Muscle of arm (tissue), 14 donors: ENCODE measurements at places on chromosomes 1 and 21. TPM values are rescaled to one million over a fixed set of nuclear protein-coding genes. Genes with fewer than 3 reads are reported as not detected.
A peak's percentile ranks its signal among the peaks of the same experiment; 100 is the strongest.

SYT14 gene
- polyA plus RNA-seq = not detected

LINGO4 gene
- polyA plus RNA-seq = 0.45 TPM

OR2L8 gene
- not detected for polyA plus RNA-seq

PYHIN1 gene
- polyA plus RNA-seq = 0.27 TPM

DNA sequence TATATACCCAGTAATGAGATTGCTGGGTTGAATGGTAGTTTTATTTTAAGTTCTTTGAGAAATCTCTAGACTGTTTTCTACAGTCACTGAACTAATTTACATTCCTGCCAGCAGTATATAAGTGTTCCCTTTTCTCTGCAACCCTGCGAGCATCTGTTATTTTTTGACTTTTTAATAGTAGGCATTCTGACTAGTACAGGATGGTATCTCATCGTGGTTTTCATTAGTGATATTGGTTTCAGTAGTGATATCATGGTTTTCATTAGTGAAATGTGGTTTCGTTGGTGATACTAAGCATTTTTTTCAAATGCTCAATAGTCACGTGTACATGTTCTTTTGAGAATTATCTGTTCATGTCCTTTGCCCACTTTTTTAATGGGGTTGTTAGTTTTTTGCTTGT lies 316.8 kb downstream of the PTBP2 start:
- DNase-seq = no peak

DNA sequence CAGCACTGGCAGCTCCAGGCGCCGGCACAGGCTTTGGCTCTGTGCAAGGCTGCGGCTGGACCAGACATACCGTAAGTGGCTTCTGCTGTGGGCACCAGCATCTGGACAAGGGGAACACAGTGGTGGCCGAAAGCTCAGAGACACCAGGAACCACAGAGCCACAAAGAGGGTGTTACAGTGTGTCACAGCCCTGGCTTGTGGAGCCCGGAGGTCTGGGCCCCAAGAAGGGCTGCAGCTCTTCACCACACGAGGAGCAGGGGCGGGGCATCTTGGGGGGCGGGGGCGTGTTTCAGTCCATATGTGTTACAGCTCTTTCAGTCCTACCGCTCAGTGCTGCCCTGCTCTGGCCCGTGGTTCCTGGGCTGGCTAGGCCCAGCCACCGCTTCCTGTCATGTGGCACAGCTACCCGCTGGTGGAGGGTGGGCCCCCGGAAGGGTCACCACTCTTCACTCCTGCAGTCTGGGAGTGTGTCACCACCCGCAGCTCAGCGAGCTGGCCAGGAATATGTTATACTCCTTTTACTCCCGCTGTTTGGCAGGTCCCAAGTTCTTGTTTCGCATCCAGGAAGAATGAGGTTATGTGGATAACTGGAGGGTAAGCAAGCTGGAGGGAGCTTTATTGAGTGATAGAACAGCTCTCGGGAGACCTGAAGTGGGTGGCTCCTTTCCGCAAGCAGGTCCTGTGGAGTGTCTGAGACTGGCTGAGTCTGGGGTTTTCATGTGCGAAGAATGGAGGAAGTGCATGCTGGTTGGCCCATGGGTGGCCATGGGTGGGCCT lies 3.3 kb upstream of the LSM10 start:
- peak; percentile 49 for DNase-seq

DNA sequence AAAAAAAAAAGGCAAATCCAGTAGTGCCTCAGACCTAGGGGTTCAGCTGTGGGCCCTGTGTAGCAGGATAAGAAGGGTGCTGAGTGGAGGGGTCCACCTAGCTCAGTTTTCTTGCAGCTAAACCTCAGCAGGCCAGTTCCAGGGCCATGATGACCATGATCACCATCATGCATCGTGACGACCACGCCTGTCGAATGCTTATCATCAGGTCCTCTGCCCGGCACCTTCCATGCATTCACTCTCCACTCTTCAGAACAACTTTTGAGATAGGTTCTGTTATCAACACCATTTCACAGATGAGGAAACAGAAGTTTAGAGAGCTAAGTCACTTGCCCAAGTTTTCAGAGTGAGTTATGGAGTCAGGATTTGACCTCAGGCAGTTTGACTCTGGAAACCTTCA lies 54.9 kb downstream of the ACBD3 start:
- DNase-seq = no peak

DNA sequence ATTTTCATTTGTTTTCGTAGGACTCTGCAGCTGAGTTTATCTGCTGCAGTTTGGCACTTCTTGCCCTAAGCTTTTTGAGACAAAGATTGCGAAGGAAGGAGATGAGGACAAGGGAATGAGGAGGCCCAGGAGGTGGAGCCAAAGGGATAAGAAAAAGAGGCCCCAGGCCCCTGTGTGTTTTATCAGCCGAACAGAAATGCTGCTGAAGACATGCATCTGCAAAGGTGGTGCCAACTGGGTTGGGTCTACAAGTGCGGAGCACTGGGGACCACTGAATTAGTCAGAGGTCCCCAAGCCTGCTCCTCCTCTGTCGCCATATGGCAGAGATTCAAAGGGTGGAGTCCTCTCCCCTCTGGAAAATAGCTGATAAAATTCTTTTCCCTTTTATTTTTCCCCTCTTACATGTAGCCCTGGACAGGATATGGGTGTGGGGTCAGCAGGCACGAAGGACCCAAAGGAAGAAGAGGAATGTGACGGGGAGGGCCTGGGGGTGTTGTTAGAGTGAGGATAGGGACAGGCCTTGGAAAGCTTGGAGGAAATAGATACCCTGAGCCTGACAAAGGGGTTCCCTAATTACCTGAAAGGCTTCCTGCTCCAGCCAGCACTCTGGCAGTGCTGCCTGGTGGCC lies 2.7 kb downstream of the CD34 start:
- DNase-seq = no peak

DNA sequence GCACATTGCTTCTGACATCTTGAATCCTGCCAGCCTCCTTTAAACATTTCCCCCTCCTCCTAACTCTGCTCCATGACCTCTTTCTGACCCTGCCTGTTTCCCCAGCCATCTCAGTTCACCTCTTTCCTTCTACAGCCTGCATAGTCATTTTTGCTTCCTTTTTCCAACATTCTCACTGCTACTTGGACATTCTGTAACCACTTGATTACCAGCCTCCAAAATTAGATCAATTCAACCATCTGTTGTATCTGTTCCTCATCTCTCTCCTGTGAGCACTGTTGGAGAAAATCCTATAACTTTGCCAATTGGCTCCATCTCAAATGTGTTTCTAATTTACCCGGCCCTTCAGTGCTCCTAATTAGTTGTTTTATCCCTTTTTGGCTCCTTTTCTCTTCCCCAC lies 27.5 kb upstream of the GPR88 start:
- no peak for DNase-seq

GRCh38 chr21:46376856-46377453 lies 53.0 kb downstream of the PCNT start:
- DNase-seq = no peak

DNA sequence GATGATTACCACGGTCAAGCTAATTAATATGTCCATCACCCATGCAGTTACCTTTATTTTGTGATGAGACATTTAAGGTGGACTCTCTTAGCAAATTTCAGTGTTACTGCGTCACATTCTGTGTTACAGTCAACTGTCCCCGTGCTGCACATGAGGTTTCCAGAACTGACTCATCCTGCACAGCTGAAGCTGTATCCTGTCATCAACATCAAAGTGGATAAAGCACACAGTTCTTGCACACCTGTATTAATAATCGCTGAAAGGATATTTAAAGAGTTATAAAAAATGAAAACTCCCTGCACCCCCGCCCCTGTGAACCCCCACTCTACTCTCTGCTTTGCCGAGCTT lies 3.4 kb upstream of the KRTAP10-5 start:
- no peak for DNase-seq

DNA sequence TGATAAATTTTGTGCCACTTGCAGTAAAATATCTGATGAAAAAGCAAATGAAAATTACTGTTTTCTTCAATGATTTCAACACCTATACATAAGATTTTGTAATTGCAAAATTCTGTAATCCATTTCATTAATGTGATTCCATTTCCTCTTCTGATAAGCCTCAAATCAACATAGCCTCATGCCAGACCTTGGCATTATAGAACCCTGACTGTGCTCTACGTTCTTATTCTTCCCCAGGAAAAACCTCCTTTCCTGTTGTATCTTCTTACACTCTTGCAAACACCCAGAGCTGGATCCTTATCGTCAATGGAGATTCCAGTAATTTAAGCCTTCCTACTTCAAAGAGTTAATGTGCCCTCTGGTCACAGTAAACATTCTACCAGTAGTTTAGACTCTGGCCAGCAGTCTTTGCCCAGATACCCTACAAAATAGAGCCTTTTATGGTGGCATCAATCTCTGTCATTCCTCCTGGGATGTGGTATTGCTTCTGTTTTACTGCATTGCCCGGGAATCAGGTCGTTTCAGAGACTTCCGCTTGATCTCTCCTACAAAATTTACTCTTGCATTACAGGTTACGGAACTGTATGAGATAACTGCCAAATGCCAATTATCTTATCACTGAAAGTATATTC lies 48.5 kb upstream of the CHRM3 start:
- no peak for DNase-seq

DNA sequence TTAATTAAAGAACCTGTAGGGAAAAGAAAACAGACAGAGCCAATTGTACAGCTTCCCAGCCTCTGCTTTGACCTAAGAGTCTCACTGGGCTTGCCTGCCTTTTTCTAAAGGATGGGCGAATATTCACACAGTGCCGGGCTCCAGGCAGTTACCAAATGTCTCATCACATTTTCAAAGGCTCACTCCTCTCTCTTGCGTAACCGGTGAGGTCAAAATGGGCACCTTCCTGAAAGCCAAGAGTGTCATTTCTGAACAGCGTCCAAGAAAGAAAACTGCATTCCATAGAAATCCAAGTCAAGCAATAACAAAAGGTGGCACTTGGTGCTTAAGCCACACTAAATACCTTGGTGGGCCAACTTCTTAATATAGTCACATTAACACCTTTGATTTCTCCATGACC lies 710 bp upstream of the PALMD start:
- no peak for DNase-seq

- no peak for DNase-seq
These were observed 252.4 kb downstream of the TOMM20 start for GRCh38 chr1:234875953-234876855.

GRCh38 chr1:110348771-110349170 lies 9.6 kb downstream of the RBM15 start:
- no peak for DNase-seq

- DNase-seq = peak; percentile 45
These were observed at the start of gene CHRM3 for GRCh38 chr1:239386453-239387303. TSS of gene CHRM3 (plus strand) at chr1:239386568. CDS start at chr1:239907452, 520,884 bp downstream.

DNA sequence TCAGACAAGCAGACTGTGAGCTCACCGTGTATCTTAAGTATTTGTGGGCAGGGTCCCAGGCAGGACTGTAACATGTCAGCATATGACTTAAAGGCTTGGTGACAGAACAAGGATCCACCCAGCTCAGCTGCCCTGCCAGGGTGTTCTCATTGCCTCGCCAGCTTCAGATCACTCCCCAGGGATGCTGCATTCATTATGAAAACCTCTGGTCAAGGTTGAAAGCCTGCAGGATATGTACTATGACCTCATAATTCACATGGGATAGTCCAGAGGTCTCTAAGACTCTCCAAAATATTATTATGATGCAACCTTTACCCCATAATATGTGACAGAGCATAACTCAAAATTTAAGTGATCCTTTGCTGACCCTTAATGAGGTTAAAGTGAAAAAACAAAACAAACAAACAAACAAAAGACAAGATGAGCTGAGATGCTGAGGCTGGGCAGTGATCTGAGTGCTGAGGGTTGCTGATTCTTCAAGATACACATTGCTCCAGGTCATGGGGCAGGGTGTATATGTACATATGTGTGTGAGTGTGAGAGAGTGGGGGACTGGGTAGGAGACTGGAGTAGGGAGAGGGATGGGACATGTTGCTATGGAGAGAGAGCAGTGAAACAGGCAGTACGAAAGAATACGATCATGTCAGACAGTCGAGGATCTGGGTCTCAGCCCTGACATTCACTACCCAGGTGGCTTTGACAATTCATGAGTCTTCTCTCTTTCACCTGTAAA lies 98.8 kb upstream of the DUSP10 start:
- DNase-seq = no peak
